ENCODE measurements at places on chromosomes 12 and 14.

DNA sequence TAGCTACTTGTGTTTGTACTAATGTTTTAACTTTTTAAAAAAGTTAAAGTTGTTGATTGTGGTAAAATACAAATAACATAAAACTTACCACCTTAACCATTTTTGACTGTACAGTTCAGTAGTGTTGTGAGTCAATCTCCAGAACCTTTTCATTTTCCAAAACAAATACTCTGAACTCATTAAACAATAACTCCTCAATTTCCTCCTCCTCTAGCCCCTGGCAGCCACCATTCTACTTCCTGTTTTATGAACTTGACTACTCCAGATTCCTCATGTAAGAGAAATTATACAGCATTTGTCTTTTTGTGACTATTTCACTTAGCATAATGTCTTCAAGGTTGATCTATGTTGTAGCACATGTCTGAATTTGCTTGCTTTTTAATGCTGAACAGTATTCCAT, 299.1 kb upstream of the AMIGO2 start:
- no peak for DNase-seq

- no peak for DNase-seq
Measured at GRCh38 chr14:21077672-21078071, 7.6 kb downstream of the ARHGEF40 start.

DNA sequence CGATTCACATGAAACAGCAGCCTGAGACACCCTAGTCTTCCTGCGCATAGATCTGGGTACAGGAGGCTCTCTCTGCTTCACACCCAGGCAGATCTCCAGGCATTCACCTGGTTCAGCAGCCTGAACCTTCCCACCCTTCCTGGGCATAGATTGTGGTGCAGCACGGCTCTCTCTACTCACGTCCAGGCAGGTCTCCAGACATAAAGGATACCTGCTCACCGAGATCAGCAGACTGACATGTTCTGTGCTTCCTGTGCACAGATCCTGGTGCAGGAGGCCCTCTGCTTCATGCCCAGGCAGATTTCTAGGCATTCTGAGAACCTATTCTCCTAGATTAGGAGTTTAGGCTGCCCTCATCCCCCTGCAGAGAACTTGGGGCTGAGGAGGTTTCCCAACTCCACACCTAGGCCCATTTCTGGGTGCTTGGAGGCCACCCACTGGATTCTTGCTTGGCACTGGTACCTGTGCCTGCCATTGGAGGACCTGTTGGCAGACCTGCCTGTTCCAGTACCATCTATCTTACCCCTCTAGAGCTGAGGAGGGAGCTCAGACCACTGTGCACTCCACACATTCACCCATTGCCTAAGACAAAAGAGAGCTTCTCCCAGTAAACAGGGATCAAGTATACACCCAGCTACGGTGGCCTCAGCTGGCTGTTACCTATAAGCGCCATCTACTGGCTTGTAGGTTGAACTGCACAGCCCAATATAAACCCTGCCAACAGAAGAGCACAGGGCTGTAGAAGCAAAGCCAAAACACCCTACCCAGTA, 28.0 kb upstream of the GARIN6 start:
- DNase-seq = no peak

DNA sequence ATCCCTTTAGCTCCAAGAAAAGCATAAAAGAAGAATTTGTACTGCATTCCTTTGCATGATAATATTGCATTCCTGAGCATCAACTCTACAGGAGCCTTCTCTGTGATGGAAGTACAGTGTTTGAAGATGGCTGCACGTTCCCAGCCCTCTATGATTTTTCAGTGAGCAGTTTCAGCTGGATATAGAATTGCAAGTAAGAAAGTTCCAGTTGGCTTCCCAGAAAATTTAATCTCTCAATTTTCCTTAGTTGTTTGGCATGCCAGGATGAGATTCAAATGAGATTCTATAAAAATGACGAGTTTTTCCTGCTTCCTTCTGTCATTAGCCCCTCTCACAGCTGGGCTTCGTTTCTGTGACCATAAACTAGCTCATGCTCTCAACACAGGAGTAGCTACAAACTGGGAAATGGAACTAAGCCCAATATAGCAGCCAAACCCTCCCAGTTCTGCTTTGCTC, 109.9 kb downstream of the TTC8 start:
- DNase-seq = no peak

- no peak for DNase-seq
Measured at GRCh38 chr12:80565271-80565670, 121.2 kb downstream of the PTPRQ start.

DNA sequence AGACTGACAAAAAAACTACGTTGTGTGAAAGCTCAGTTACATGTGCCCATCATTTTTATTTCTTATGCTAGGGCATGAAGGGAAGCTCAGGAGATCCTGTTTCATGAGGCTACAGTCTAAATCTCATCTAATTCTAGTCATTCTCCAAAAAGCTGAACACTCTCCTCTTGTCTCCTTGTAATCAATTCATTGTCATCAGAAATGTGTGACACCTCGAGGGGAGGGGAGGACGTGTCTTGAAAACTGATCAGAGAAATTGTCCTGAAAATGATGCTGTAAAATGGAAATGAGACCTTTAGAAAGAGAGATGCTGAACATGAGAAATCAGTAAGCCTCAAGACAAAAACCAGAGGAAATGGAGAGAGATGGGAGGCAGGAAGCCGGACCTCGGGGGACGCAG, 103.4 kb downstream of the DAD1 start:
- no peak for DNase-seq

DNA sequence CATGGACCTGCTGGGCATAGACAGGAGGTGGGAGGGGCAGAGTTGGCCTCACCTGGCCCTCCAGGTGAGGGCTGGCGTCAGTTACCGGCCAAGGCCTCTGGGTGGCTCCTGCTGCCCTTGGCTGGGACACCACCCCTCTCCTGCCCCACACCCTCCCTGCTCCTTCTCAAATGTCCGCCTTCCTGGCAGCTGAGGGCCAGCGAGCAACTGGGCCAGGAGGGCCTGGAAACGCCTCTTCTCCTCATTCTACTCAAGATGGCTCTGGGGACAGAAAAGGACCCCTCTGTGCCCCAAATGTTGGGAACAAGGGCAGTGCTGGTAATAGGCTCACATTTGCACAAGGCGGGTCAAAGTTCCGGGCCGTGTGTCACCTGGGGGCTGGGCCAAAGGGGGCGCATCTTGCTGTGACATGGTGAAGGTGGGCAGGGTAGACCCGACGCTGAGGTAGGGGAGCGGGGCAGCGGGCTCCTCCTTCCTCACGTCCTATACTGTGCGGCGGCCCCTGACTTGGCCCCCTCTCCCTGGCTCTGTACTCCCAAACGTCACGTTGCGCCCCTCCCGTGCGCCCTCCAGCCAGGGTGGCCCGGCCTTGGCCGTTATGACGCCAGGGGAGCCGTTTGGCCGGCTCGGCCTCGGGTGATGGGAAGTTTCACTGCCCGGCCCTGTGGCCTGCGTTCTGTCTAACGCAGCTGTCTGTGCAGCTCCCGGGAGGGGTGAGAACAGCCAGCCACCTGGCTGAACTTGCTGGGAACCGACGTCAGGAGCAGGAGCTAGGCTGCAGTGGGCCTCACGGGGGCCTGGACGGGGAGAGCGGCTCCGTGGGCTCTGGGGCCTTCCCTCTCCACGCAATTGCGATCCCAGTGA, 18.0 kb upstream of the DLK1 start:
- DNase-seq = peak; percentile 83

DNA sequence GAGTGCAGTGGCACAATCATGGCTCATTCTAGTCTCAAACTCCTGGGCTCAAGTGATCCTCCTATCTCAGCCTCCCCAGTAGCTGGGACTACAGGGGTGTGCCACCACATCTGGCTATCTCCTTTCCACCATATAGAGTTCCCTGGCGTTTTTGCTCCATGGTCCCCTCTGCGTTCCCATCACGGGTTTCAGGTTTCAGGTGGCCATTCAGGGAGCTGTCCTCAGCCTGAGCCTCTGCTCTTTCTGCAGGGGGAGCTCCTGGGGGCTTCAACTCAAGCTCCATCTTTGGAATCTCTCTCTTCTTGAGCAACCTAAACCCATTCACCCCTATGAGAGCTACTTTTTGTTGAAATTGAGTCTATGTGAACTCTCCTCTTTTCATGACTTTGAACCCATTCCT, 11.6 kb downstream of the SMIM41 start:
- no peak for DNase-seq

- no peak for DNase-seq
Measured at GRCh38 chr12:62711631-62712241, 223.2 kb downstream of the PPM1H start.

- DNase-seq = no peak
Measured at GRCh38 chr12:111408686-111409402, 3.1 kb downstream of the SH2B3 start.

GRCh38 chr14:86772075-86772474, 1220.9 kb downstream of the GALC start:
- no peak for DNase-seq

DNA sequence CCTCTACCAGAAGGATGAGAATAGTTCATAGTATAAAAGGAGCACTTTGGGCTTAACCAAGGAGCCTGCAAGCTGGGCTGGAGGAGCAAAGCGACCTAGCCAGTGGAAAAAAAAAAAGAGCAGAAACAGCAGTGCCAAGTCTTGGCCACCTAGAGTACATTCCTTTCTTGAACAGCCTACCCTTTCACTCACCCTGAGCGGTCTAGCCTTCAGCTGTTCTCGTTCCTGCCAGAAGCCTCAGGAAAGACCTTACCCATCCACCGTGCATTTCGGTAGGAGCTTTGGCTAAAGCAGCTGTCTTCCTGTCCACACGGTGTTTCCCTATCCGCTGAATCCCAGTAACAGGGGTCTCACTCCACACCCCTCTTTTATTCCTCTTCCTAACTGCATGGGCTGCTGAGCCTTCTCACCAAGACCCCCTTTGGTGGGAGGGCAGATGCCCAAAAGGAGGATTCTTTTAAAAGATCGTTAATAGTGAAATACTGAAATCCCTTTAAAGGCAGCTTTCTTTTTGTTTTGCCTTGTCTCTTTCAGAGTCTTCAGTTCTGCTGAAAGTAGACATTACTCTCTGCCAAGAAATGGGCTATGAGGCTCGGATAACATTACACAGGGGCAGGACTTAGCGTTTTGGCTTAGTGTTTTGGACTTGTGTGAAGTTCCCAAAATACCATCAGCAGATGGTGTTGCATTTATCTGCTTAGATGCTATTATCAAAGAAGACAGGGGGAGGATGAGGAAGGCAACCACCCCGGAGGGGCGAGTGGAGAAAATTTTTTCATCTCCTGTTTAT, 88.5 kb upstream of the METAP2 start:
- DNase-seq = no peak

DNA sequence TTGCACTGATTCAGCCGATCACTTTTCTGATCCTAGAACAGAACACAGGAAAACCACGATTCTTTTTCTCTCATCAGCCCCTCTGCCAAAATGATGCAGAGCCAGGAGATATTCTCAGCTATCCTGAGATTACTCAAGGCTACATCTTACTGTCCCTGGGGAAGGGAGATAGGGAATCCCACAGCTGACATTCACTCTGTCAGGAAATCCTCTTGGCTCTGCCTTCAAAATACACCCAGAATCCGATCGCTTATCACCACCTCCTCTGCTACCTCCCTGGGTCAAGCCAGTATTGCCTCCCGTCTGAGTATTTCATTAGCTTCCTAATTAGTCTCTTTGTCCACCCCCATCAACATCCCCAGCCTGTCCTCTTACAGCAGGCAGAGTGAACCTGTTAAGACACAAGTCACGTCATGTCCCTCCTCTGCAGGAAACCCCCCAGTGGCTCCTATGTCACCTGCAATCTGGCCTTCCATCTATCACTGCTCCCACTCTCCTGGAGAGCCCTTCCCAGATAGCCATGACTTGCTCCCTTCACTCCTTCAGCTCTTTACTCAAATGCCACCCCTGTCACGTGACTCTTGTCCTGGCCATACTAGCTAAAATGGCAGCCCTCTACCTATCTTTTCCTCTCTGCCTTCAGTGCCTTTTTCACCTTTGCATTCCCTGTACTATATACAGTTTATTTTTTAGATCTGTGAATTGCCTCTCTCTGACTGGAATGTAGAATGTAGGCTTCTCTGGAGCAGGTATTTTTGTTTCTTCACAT, 70.3 kb downstream of the GALNT4 start:
- no peak for DNase-seq

GRCh38 chr14:35689000-35689460, 120.1 kb downstream of the RALGAPA1 start:
- DNase-seq = no peak

Data from left ventricle myocardium superior (tissue), 1 donor.